ENCODE measurements at places on chromosomes 5 and 9. TPM values are rescaled to one million over a fixed set of nuclear protein-coding genes. Genes with fewer than 3 reads are reported as not detected.

The SOWAHA gene
- total RNA-seq: not detected

- peaks cover 12% of the 10 kb centered on the region for H3K4me1 ChIP-seq
- H3K27me3 ChIP-seq: no peaks in the 10 kb centered on the region
- no peak overlapping the region for H3K27ac ChIP-seq
- H3K36me3 ChIP-seq: no peaks in the 10 kb centered on the region
- DNase-seq: peak; percentile 62
Measured at GRCh38 chr5:170112876-170113521, 7.3 kb downstream of the FOXI1 start.

GRCh38 chr5:155783246-155783645, 543.7 kb upstream of the SGCD start:
- H3K36me3 ChIP-seq: no peaks in the 10 kb centered on the region
- DNase-seq: no peak
- H3K4me3 ChIP-seq: no peak overlapping the region
- H3K27me3 ChIP-seq: no peaks in the 10 kb centered on the region
- H3K27ac ChIP-seq: no peak overlapping the region
- H3K4me1 ChIP-seq: no peaks in the 10 kb centered on the region

The BAAT gene
- not detected for total RNA-seq

DNA sequence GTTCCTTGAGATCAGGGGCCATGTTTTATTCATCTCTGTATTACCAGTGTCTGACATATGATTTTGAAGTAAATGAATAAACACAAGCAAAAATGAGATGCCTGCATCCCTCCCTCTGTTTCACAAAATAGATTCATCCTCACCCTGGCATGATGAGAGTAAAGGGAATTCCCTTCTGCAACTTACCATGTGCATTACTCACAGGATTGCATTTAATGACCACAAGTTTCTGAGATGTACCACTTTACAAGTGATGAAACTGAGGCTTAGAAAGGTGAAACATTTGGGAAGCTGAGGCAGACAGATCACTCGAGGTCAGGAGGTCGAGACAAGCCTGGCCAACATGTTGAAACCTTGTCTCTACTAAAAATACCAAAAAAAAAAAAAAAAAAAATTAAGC, 74.2 kb upstream of the TNFSF8 start:
- DNase-seq: no peak
- no peak overlapping the region for H3K27ac ChIP-seq
- H3K4me1 ChIP-seq: peaks cover 2% of the 10 kb centered on the region

DNA sequence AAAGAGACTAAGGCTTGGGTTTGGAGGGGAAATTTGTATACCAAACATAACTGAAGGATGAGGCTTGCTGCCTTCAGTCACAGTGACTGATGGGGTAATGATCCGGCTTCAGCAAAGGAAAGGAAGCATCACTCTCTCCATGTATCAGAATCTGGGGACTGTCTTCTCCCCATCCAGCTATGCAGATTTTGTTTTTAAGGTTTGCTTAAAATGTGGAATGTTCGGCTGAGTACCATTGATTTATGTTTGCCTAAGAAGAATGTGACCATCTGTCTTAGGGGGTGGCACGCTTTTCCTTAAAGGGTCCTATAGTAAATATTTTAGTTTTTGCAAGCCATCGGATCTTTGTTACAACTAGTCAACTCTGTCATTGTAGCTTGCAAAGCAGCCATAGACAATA, 291.9 kb downstream of the ARHGEF28 start:
- peaks cover 1% of the 10 kb centered on the region for H3K4me1 ChIP-seq
- H3K27me3 ChIP-seq: no peaks in the 10 kb centered on the region
- no peak for DNase-seq
- H3K27ac ChIP-seq: no peak overlapping the region
- H3K4me3 ChIP-seq: no peak overlapping the region

GRCh38 chr9:134229466-134230091, 65.2 kb upstream of the RNU6ATAC start:
- no peaks in the 10 kb centered on the region for H3K27me3 ChIP-seq
- no peaks in the 10 kb centered on the region for H3K36me3 ChIP-seq
- no peak overlapping the region for H3K27ac ChIP-seq
- no peaks in the 10 kb centered on the region for H3K4me1 ChIP-seq

GRCh38 chr9:36140086-36141084, 3.9 kb downstream of the GLIPR2 start:
- H3K4me3 ChIP-seq: no peak overlapping the region
- peaks cover 20% of the 10 kb centered on the region for H3K36me3 ChIP-seq
- DNase-seq: peak; percentile 32
- H3K27me3 ChIP-seq: peaks cover 16% of the 10 kb centered on the region

DNA sequence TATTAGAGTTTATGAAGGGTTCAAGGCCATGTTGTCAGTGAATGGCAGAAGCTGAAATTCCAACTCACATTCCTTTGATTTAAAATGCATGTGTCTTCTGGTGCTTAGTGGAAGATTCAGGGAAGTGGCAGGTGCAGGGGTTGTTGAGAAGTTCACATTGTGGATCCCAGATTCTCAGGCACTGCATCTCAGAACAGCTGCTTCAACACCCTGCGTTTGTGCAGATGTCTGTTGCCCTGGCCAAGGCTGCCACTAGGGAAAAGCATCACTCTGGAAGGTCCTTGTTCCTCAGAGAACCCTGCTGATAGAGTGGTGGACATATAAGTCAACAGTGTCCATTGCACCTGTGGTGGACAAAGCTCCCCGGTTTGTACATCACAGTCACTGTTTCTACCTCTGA, 162.7 kb downstream of the PAPPA start:
- H3K36me3 ChIP-seq: no peaks in the 10 kb centered on the region
- H3K4me1 ChIP-seq: peaks cover 6% of the 10 kb centered on the region
- DNase-seq: no peak
- H3K27ac ChIP-seq: no peak overlapping the region

The ALDH1A1 gene
- total RNA-seq: 4.6 TPM

DNA sequence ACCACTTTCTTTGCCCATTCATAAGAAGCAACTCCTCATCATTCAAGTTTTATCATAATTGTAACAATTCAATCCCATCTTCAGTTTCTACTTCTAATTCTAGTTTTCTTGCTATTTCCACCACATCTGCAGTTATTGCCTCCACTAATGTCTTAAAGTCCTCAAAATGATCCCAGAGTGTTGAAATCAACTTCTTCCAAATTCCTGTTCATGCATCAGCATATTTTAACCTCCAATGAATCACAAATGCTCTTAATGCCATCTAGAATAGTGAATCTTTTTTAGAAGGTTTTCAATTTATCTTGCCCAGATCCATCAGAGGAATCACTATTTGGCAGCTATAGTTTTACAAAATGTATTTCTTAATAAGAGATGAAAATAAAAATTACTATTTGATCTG, 3.2 kb upstream of the SRP19 start:
- DNase-seq: no peak
- H3K4me3 ChIP-seq: no peak overlapping the region
- no peaks in the 10 kb centered on the region for H3K4me1 ChIP-seq
- H3K27me3 ChIP-seq: peaks cover 42% of the 10 kb centered on the region
- H3K27ac ChIP-seq: no peak overlapping the region
- peaks cover 8% of the 10 kb centered on the region for H3K36me3 ChIP-seq

GRCh38 chr5:158456756-158457155, 597.8 kb upstream of the CLINT1 start:
- no peaks in the 10 kb centered on the region for H3K36me3 ChIP-seq
- H3K27ac ChIP-seq: no peak overlapping the region
- DNase-seq: no peak
- H3K4me1 ChIP-seq: no peaks in the 10 kb centered on the region
- no peaks in the 10 kb centered on the region for H3K27me3 ChIP-seq

DNA sequence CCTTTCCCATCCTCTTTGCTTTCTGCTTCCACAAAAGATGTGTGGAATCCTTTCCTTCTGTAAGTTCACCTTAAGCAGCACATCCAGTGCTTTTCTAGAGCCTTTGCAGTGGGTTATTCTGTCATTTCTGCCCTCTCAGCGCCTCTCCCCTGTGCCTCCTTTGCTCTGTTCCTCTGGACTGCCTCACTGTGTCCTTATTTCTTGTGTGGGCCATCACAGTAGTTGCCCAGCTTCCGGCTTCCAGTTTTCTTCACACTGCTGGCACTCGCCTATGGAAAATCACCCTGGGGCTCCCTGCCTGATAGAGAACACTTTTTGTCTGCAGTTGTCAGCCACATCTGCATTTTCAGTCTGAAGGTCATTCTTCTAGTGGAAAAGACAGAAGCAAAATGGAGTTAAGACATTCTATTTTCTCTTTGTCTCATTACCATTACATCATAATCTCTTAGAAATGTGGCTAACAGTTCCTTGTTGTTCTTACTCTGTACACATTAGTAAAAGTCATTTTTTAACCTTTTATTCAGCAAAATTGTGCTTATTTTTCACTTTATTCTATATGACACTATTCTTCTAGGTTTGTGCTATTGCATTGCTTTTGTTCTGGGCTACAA, 64.1 kb upstream of the ZNF608 start:
- H3K4me1 ChIP-seq: no peaks in the 10 kb centered on the region
- H3K27me3 ChIP-seq: no peaks in the 10 kb centered on the region

The ARHGEF37 gene
- 0.57 TPM for total RNA-seq

The FOXD4L5 gene
- not detected for total RNA-seq

DNA sequence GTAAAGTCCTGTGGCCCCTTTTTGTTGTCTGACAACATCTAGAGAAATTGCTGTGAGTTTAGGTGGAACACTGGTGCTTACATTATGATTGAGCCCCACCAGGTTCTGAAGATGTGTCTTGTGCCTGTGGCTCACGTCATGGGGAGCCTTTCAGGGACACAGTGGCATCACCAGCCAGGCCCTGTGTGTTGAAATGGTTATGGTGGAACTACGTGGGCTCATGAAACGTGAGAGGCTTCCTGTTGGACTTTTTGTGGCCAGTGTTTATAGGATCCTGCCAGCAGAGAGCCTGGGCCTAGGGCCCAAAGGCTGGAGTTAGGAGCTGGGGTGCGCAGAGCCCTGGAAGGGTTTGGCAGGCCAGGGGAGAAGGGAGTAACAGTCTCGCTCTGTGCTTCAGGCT, 46.8 kb downstream of the TENT4A start:
- no peaks in the 10 kb centered on the region for H3K27me3 ChIP-seq
- H3K27ac ChIP-seq: peak overlapping the region; percentile 38
- H3K4me3 ChIP-seq: no peak overlapping the region
- peaks cover 24% of the 10 kb centered on the region for H3K36me3 ChIP-seq

- no peak for DNase-seq
- no peaks in the 10 kb centered on the region for H3K36me3 ChIP-seq
- no peak overlapping the region for H3K4me3 ChIP-seq
Measured at GRCh38 chr5:105033637-105034400, 1471.2 kb upstream of the NUDT12 start.

GRCh38 chr5:138077064-138077696, 6.7 kb upstream of the WNT8A start:
- H3K4me1 ChIP-seq: peaks cover 12% of the 10 kb centered on the region
- H3K27me3 ChIP-seq: no peaks in the 10 kb centered on the region
- no peak overlapping the region for H3K4me3 ChIP-seq
- H3K27ac ChIP-seq: no peak overlapping the region
- DNase-seq: peak; percentile 88
- H3K36me3 ChIP-seq: no peaks in the 10 kb centered on the region

The APBA1 gene
- total RNA-seq: 0.38 TPM

The TMEM232 gene
- total RNA-seq: 4.2 TPM

DNA sequence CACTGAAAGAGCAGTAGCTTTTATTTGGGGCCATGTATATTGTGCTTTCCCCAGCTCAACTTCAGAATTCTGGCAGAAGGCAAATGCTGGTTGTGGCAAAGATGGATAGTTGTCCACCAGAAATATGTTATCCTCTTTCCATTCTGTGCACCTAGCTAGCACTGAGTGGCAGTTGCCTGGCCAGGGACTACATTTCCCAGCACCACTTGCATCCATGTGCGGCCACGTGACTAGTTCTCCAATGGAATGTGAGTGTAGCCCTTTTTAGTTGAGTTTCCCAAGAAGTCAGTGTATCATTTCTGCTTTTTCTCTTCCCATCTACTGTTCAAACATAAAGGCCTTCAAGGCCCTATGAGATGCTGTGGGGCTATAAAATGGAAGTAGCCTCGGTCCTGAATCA, 354.0 kb upstream of the CLINT1 start:
- peak; percentile 78 for DNase-seq
- H3K4me1 ChIP-seq: no peaks in the 10 kb centered on the region
- H3K36me3 ChIP-seq: no peaks in the 10 kb centered on the region
- H3K27ac ChIP-seq: no peak overlapping the region

DNA sequence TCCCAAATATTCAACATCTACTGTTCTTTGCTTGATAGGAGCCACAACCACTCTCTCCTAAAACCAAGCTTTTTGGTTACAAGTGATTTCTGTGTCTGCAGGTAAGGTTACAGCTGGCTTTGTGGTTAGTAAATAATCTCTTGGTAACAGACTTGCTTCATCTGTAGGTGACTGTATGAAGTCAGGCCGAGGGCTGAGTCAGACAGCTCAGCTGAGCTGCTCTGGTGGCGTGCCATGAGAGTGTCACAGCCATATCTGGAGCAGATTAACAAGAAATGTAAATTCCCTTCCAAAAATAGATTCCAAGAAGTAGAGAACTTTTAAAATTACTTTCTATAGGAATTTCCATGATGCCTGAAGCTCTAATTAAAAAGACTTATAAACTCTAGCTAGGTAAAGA, 23.7 kb upstream of the TAS2R1 start:
- no peak for DNase-seq
- H3K27me3 ChIP-seq: no peaks in the 10 kb centered on the region
- H3K4me3 ChIP-seq: no peak overlapping the region
- peaks cover 6% of the 10 kb centered on the region for H3K4me1 ChIP-seq
- H3K36me3 ChIP-seq: no peaks in the 10 kb centered on the region
- H3K27ac ChIP-seq: no peak overlapping the region

DNA sequence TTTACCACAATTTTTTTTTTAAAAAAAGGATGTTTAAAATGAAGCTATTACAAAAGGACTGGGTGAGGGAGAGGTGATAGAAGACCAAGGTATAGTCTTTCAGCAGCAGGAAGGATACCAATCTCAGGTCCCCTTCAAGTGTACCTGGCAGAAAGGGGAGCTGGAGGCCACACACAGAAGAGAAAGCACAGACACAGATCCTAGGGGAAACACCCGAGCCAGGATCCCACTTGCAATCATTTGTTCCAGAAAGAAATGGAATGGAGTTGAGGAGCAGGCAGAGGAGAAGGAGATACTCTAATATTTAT, 5.6 kb downstream of the GNPDA1 start:
- peaks cover 58% of the 10 kb centered on the region for H3K36me3 ChIP-seq
- H3K4me3 ChIP-seq: no peak overlapping the region
- no peaks in the 10 kb centered on the region for H3K4me1 ChIP-seq
- no peaks in the 10 kb centered on the region for H3K27me3 ChIP-seq
- DNase-seq: no peak
